ENCODE measurements at places on chromosomes 5 and 9.

- DNase-seq: no peak
These were observed 118.4 kb upstream of the PRSS3 start for GRCh38 chr9:33676746-33677505.

DNA sequence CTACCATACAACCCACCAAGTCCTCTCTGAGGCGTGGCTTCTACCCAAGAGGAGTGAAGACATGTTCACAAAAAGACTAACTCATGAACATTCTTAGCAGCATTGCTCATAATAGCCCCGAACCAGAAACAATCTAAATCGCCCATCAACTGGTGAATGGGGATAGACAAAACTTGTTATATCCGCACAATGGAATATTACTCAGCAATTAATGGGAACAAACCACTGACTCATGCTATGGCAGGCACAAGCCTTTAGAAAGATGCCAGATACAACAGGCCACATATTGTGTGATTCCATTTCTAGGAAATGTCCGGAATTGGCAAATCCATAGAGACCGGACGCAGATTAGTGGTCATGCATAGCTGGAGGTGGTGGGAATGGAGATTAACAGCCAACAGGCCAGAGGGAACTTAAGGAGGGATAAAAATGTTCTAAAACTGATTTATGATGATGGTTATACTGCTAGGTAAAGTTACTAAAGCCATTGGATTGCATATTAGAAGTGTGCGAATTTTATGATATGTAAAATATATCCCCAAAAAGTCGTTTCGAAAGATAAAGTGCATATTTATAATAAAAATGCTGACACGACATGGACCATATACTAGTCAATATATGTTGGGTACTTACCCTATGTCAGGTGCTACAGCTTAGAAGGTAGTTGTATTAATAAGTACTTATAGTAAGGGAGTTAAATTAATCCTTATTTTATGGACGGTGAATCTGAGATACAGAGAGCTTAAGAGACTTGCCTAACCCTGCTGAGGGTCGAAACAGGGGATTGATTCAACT, 55.4 kb downstream of the LHX2 start:
- DNase-seq: no peak

- no peak for DNase-seq
These were observed 23.4 kb upstream of the LECT2 start for GRCh38 chr5:135978212-135978631.

DNA sequence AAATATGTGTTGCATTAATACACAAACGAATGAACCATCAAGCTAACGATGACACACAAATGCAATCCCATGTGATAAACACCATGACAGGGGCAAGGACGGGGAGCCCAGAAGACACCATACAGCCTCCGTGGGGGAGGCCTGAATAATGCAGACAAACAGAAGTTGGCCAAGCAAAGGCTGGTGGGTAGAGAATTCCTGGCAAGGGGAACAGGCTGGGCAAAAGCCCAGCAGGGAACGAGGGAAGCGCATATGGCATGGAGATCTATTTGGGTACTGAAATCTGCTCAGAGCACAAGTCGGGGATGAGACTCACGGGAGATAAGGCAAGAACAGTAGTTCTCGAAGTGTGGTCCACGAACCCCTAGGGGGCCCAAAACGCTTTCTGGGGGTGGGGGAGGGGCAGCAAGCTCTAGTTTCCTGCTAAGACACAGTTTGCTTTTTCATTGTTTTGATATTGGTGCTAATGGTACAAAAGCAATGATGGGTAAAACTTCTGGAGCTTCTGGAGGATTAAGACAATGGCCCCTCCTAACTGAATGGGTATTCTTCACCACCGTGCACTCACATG, 42.9 kb upstream of the FBXW11 start:
- no peak for DNase-seq

GRCh38 chr5:179303451-179304200, 41.6 kb downstream of the ADAMTS2 start:
- DNase-seq: no peak

GRCh38 chr9:91843093-91843492, 106.9 kb downstream of the ROR2 start:
- DNase-seq: no peak

DNA sequence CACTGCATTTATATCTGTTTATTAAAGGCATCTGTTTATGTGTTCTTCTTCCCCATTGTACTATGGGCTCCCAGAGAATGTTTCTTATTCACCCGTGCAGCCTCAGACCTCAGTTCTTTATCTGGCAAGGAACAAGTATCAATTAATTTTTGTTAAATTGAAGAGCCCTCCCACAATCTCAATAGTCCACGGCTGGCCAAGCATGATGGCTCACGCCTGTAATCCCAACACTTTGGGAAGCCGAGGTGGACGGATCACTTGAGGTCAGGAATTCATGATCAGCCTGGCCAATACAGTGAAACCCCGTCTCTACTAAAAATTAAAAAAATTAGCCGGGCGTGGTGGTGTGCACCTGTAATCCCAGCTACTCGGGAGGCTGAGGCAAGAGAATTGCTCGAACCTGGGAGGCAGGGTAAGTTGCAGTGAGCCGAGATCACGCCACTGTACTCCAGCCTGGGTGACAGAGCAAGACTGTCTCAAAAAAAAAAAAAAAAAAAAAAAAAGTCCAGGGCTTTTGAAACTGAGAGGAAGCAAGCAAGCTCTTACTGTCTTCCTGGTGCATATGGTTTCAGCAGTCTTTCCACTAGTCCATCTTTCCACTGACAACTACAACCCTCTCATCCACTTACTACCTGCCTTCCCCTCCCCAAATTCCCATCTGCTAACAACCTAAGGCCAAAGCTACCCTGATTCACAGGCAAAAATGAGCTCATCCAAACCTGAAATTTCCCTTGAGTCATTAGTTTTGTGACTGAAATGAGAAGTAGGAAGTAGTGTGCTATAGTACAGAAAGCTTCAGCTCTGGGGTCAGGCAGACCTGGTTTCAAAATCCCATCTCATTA, 2.3 kb upstream of the HK3 start:
- DNase-seq: no peak

DNA sequence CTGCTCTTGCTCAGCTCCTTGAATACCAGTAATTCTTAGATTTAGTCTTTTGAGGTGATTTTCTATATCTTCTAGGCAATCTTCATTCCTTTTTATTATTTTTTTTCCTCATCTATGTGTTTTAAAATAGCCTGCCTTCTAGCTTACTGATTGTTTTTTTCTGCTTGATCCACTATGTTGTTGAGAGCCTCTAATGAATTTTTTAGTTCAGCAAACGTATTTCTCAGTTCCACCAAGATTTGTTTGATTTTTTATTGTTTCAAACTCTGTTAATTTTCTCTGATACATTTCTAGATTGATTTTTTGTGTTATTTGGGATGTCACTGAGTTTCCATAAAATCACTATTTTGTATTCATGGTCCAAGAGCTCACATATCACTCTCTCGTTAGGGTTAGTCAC, 9.5 kb downstream of the POLK start:
- DNase-seq: no peak

- DNase-seq: no peak
These were observed 672.9 kb downstream of the NR2F1-AS1 start for GRCh38 chr5:92907938-92908606.

DNA sequence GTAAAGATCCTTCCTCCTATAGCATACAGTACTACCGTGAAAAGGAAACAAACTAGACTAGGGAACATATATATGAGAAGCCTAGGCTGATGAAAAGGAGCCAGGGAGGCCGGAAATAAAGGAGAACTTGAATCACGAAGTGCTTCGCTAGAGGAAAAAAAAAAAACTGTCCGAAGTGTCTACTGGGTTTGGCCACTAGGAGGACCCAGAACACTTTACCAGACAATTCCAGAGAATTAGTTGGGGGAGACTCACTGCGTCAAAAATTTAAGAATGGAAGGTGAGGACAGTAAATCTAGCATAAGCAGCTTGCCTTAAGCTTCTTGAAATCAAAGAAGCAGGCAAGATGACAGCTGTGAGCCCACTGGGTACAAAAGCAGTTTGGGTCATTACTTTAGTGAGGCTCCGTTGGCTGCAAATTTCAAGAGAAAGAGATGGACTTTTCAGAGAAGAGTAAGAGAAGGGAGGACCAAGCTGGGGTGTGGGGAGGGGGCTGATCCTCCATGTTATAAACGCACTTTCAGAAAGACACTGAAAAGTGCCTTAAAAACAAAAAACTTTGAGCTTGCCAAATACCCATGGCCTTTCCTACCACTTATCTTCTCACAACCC, 47.4 kb downstream of the P4HA2 start:
- no peak for DNase-seq

DNA sequence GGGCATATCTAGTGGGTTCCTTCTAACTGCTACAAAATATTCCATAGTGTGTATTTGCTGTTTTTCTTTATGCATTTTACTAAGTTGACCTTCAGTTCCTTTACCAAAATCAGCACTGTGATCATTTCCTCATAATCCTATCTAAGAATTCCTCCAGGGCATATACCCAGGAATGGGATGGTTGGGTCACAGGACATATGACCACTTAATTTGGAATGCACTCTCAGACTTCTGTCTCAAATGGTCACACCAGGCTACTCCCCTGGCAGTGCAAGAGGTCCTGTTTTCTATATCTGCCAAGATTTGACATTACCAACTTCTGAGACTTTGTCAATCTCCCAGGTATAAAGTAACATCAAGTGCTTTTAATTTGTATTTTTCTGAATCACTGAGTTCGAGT, 63.9 kb downstream of the ADAMTS12 start:
- DNase-seq: no peak

- no peak for DNase-seq
These were observed 92.0 kb downstream of the C9orf152 start for GRCh38 chr9:110115826-110116542.

DNA sequence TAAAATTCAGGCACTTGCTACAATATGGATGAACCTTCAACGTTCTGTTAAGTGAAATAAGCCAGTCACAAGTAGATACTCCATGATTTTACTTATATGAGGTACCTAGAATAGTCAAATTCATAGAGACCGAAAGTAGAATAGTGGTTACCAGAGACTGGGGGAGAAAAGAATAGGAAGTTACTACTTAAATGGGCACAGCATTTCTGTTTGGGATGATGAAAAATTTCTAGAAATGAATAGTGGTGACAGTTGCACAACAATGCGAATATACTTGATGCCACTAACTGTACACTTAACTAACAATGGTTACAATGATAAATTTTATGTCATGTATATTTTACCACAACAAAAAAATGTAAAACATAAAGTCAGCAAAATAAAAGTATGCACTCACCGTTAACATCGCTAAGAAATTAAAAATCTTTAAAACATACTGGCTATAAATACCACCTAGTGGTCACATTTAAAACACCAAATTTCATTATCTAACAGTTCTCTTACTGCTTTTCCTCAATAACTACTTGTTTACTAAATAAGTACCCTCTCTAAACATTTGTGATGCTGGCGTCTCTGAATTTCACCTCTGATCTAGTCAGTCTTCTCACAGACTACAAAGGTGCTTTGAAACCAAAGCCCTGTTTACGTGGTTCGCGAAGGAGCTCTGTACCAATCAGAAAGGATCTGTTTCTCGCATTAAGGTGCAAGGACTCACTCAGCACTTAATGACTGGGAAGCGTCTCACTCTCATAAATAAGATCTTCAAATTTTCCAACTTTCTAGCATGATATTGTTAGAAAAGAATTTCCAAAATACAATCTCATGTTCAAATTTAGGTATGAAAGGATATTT, 22.7 kb downstream of the KIF3A start:
- DNase-seq: peak; percentile 17

- no peak for DNase-seq
These were observed 188.2 kb upstream of the TAS2R1 start for GRCh38 chr5:9818340-9818845.

DNA sequence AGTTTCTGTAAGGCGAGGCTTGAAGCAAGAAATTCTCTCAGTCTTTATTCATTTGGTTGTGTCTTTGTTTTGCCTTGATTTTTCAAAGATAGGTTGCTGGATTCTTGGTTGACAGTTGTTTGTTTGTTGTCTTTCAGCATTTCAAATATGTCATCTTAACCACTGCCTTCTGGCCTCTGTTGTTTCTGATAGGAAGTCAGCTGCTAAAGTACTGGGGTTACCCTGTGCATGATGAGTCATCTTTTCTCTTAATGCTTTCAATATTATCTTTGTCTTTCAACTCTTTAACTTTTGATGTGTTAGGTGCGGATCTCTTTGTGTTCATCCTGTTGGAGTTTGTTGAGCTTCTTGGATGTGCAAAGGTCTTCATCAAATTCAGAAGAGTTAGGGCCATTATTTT, 1571.3 kb downstream of the MAT2B start:
- DNase-seq: no peak

- DNase-seq: no peak
These were observed 1.9 kb downstream of the SPARC start for GRCh38 chr5:151684690-151685361.

GRCh38 chr9:19114680-19115270, 12.1 kb upstream of the HAUS6 start:
- no peak for DNase-seq

DNA sequence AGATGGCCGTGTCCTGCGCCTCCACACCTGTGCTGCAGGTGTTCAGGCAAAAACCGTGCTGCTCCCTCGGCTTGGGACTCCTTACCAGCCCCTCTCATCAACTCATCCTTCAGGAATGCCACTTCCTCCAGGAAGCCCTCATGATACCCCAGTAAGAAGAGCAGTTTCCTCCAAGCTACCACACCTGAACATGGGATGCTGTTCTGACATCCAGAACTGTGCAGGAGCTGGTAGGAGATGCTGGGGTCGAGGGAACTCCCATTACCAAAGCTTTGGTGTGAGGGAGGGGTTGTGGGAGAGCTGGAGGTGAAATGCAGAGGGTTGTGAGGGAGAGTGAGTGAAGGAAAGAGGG, 18.9 kb downstream of the CARD19 start:
- DNase-seq: no peak

GRCh38 chr9:18718932-18719331, 245.0 kb downstream of the ADAMTSL1 start:
- no peak for DNase-seq

DNA sequence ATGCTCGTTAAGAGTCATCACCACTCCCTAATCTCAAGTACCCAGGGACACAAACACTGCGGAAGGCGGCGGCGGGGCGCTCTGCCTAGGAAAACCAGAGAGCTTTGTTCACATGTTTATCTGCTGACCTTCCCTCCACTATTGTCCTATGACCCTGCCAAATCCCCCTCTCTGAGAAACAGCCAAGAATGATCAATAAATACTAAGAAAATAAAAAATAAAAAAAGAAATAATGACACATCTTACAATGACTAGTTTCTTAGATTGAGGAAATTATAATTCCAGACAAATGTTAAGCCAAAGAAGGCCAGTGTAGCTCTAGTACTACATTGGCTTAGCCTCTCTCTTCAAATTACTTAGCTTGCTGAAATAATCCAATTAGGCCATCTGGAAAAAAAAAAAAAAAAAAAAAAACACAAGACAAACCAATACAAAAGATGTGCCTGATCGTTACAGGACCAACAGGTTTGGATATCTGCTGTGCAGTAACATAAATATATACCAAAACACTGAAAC, 58.0 kb downstream of the ANXA2R start:
- no peak for DNase-seq

DNA sequence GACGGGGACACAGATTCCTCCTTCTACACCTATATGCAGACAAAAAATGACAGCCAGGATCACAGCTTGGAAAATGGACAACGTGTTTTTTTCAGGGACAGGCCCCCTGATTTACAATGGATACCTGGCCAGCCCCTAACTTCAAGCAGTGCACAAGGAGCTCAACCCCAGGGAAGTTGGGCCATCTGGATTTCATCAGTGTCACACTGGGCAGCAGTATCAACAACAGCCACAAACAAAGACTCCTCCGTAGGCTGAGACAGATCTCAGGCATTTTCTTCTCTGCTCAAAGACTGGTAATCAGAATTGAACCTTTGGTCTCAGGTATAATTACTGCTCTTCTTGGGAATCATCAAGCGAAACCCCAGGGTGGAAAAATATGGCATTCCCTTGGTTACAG, 374.0 kb downstream of the ZNF608 start:
- DNase-seq: no peak

- no peak for DNase-seq
These were observed 10.6 kb downstream of the PRDM6 start for GRCh38 chr5:123099514-123100151.
